ENCODE measurements at places on chromosomes 16 and 17. TPM values are rescaled to one million over a fixed set of nuclear protein-coding genes. Genes with fewer than 3 reads are reported as not detected.

The KLHL10 gene
- not detected for total RNA-seq

GRCh38 chr16:20853981-20854620, 46.1 kb downstream of the DCUN1D3 start:
- no peak for DNase-seq

GRCh38 chr16:63301349-63301748, 1265.1 kb upstream of the CDH8 start:
- no peak for DNase-seq

The DVL2 gene
- 25.0 TPM for total RNA-seq

The KRT35 gene
- not detected for total RNA-seq

DNA sequence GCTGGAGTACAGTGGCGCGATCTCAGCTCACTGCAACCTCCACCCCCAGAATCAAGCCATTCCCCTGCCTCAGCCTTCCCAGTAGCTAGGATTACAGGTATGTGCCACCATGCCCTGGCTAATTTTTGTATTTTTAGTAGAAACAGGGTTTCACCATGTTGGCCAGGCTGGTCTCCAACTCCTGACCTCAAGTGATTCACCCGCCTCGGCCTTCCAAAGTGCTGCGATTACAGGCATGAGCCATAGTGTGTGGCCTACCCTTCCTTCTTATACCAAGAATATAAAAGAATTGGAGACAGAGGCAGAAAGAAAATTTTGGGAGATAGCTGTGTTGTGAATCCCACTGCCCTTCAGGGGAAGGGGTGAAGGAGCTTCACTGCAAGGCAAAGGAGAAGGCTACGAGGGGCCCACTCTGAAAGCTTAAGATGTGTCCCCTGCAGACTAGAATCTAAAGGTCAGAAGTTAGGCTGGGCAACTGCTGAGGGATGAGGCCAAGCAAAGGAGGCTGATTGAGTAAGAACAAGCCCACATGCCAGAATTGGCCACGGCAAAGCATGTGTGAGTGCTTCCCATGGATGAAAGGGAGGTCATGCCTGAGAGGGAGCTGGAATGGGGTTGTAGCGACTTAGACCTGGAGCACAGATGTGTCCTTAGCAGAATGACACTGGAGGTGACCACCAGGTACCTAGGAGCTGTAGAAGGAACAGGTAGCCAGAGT, 8.4 kb upstream of the CRYBA1 start:
- peak; percentile 46 for DNase-seq

The ORC6 gene
- 33.3 TPM for total RNA-seq

- DNase-seq: no peak
These were observed 949.6 kb upstream of the GOT2 start for GRCh38 chr16:59683709-59684108.

- DNase-seq: no peak
These were observed 79.9 kb downstream of the TMC6 start for GRCh38 chr17:78048346-78049292.
